ENCODE measurements at places on chromosomes 11 and 22.

- DNase-seq = no peak
Measured at GRCh38 chr11:70410276-70411205, 12.2 kb downstream of the CTTN start.

DNA sequence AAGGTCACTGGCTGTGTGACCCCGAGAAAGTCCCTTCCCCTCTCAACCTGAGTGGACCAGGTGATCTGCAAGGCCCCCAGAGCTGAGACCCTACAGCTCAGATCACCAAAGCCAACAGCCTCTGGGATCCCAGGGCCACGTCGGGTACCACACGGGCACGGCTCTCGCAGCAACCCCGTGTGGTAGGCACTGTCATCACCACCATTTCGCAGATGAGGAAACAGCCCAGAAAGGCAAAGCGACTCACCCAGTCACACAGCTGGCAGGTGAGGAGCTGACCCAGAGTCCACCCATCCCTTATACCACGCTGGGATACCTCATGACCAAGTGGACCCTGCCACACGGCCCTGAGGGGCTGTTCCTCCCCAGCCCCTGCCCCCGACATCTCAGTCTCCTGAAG lies 2.8 kb downstream of the ATP5MGL start:
- DNase-seq = no peak

- no peak for DNase-seq
Measured at GRCh38 chr11:19474954-19475721, 234.4 kb upstream of the E2F8 start.

DNA sequence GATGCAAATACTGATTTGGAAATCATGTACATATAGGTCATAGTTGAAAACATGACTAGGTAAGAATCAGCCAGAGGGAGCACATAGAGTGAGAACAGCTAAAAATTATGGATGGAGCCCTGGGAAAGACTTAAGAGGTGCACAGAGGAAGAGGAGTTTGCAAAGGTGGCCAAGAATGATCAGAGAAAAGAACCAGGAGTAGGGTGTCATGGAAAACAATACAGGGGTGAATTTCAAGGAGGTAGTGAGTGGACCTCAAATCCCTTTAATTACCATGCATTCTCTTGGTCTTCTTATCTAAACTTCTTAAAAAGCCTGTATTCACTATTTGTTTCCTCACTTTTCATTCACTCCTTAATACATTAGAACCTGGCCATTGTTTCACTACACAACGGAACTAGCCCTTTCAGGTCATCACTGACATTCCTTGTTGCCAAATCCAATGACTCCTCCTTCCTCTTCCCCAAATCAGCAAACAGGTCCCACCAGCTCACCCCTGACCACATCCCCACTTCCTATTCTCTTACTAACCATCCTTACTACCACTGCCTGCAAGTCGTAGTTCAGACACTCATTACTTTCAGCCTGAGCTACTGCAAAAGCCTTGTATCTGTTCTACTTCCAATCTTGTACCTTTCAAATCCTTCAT lies 22.6 kb downstream of the BUD13 start:
- no peak for DNase-seq

All from pulmonary artery endothelial cell (primary cell).